ENCODE measurements at places on chromosomes 12 and 14.

- DNase-seq, result no peak
Measured at GRCh38 chr14:21534576-21534975, 8.4 kb upstream of the SALL2 start.

DNA sequence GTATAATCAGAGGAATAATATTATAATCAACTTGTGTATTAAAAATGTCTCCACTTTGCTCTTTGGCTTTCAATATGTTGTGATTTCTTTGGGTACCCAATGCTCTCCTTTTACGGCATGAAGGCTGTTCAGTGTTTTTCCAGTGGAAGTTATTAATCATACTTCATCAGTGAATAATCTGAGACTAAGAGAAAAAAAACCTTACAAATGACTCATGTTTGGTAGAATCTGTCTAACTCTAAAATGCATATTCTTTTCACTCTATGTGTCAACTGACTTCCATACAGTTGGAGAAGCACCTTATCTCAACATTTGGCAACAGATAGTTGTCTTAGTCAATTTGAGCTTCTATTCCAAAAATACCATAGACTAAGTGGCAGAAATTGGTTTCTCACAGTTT, 82.2 kb downstream of the PTPRO start:
- DNase-seq, result no peak

- no peak for DNase-seq
Measured at GRCh38 chr14:61753631-61754030, 8.6 kb upstream of the SNAPC1 start.

DNA sequence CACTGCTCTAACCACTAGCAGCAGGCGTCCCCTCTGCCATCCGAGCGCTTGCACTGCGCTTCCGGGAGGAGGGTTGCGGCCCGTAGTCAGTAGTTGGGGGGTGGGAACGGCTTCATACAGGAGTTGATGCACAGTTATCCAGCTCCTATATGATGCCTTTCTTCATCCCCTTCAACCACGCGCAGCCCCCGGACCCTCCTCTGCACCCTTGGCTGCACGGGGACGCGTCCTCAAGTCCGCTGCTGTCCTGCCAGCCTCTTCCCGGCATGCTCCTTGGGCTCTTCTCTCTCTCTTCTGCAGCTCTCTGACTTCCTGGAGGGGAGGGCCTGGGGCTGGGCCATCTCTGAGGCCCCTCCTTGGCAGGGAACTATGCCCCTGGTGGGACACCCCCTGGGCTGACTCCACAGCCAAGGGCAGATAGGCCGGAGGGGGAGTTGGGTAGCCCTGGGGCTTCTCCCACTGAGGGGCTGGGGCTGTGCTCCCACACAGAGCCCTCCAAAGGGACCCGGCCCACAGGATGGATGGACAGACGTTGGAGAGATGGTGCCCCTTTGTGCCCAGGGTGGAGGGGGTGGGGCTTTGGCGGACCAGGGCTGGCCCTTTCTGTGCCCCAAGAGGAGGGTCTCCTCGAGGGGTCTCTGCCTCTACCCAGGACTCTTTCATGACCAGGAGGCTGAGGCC, 29.0 kb downstream of the RTL1 start:
- DNase-seq, result no peak

DNA sequence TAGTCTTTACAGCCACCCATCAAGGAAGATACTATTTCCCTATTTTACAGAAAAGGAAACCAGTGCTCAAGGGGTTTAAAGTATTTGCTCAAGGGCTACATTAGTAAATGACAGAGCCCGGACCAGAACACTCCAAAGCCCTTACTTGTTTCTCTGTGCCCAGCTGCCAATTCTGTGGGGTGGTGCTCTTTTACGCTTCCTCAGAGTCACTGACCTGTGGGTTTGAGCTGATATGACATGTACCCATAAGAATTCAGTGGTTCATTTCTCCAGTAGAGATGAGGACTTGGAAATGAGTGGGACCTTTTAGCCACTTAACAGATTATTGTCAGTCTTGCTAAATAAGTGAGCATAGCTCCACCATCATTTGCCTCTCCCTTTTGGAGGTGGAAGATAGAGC, 37.4 kb upstream of the NKX2-8 start:
- DNase-seq, result no peak

GRCh38 chr12:9634177-9634803, 26.6 kb upstream of the KLRB1 start:
- peak; percentile 83 for DNase-seq

- DNase-seq, result no peak
Measured at GRCh38 chr12:29521951-29522350, 24.5 kb upstream of the OVCH1 start.

GRCh38 chr12:92639017-92639416, 63.8 kb upstream of the PLEKHG7 start:
- DNase-seq, result no peak

DNA sequence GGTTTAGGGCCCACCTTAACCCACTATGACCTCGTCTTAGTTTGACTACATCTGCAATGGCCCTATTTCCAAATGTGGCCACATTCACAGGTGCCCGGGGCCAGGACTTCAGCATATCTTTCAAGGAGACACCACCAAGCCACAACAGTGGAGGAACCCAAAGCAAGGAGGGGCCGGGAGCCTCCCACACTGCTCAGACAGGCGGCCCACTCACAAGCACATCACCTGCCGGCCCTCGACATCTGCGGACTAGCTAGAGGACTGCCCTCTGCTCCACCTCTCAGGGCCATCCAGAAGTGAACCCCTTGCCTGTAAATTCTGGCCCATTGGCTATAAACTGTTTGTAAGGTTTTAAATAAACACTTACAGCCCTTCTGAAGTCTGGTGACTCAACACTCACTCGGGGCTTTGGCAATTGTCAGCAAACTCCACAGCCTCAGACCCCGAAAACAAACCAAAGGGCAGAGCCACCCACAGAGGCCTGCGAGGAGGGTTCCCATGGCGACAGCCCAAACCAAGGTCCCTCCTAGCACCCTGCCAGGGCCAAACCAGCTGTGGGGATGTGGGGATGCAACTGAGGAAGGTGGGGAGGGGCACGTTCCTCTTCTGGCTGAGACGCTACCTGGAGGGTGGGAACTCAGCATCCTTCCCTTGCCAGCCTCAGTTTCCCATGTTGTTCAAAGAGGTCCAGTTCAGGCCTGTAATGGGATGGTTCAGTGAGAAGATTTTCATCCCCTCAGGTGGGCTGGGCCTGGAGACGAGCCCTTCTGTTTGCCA, 95.8 kb downstream of the DICER1 start:
- no peak for DNase-seq

GRCh38 chr12:13162904-13163303, 33.6 kb upstream of the EMP1 start:
- no peak for DNase-seq

DNA sequence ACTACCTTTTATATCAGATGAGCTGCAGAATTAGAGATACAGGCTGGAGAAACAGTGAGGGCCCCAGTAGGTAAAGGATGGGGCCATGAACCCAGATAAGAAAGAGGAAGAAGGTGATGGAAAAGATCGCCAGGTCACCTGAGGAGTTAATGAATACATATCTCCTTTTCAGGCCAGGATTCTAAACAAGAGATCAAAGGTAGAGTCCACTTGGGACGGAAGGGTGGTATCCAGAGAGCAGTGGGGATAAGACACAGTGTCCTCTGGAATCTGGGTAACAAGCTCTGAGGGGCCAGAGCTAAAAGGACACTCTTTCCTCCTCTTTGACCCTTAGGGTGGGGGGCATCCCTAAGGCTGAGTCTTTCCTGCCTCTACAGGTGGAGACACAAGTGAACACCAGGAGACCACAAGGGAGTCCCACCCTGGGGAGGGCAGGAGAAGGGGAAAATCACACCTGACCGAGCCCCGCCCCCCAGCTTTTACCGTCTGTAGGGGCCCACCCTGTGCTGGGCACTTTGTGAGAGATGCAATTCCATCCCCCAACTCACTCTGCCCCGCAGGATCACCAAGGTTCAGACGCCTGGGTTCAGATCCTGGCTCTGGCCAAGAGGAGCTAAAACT, 27.3 kb downstream of the SERPINA1 start:
- DNase-seq, result no peak

DNA sequence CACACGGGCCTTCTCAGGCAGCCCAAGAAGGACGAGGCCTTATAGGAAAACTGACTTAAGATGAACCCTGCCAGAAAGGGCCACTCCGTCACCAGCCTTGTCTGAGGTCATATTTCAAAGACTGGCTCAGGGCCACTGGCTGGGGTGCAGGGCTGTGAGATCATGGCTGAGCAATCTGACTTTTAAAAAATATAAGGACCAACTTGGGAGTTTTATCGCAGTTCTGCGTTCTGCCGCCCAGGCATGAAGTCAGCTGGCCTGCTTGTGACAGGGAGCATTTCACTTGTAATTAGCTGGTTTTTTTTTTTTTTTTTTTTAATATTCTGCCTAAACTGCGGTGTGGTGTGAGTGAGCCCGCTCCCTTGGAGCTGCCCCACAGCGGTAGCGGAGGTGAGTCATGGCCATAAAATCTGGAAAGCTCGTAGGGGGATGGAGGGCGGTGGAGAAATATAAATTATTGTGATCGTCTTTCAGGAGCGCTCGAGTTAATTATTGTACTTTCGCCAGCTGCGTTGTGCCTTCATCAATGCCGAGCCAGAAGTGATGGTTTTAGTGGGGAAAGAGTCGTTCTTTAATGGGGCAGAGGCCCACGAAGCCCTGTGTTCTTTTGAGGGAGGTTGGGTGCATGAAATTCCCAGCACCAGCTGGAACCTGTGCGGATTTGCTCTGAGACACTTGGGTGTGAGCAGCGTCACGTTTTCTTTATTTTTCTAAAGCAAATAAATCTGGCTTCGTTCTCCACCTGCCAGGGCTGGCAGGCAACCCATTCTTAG, 231.9 kb downstream of the C12orf75 start:
- DNase-seq, result no peak

DNA sequence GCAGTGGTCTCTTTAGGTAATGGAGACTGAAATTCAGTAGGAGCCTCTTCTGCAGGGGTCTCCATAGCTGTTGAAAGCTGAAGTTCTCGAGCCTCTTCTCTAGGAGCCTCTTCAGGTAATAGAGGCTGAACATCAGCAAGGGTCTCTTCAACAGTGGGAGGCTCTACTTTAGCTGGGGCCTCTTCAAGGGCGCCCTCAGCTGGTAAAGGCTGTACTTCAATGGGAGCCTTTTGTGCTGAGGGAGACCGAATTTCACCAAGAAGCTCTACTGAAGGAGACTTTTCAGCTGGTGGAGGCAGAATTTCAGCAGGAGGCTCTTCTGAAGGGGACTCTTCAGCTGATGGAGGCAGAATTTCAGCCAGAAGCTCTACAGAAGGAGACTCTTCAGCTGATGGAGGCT, 1.5 kb downstream of the FSCB start:
- no peak for DNase-seq

DNA sequence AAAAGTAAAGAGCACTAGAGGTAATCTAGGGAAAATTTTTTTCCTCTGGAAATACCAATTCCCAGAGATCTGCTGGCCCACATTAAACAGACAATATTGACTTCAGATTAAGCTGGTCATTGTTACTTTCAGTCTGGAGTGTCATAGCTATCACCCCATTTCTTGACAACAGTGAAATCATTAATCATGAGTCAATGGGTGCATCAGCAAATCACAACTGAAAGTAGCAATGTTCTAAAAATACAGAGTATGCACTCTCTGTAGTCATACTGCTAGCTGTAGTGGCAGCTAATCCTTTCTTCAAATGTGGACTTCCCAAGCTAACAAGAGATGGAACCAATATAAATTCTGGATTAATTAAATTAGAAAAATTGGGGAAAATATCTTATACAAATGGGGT, 129.9 kb downstream of the CPNE8 start:
- DNase-seq, result no peak

- DNase-seq, result no peak
Measured at GRCh38 chr14:78292003-78292402, 121.8 kb downstream of the NRXN3 start.

GRCh38 chr14:99604766-99605298, 825 bp upstream of the CCDC85C start:
- DNase-seq, result peak; percentile 77

- DNase-seq, result no peak
Measured at GRCh38 chr12:117120787-117121186, 21.6 kb upstream of the TESC start.

DNA sequence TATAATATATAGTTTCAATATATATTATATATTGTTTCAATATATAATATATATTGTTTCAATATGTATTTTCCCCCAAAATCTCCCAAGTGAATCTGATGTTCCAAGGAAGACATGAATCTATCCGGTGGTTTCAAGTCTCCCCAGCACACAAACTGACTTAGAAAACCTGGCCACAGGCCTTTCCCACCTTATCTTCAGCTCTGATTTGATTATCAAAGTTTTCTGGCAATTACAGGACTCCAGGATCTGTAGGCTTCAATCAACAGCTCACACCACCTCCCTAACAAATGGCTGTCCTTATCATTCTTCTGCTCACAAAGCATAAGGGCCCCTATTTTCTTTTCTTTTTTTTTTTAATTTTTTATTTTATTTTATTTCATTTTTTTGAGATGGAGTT, 22.7 kb upstream of the SPTSSA start:
- DNase-seq, result no peak

DNA sequence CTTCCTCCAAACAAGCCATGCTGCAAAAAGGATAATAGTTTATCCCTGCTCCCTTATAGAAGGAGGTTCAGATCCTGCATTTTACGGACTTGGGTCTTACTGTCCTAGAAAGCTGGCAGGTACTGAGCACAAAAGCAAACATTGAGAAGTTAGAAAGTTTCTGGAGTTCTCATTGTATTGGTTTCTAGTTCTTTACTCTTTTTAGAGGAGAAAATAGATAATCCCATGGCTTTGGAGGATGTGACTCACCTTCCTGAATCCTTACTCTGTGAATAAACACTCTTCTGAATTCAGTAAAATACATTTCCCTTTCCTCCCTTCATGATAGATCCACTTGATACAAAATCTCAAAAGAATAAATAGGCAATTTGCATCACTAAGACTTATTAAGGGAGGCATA, 188.9 kb downstream of the NPAS3 start:
- no peak for DNase-seq

- DNase-seq, result no peak
Measured at GRCh38 chr14:61861320-61861865, 99.2 kb downstream of the SNAPC1 start.

GRCh38 chr12:45774508-45775162, 45.1 kb downstream of the ARID2 start:
- no peak for DNase-seq

DNA sequence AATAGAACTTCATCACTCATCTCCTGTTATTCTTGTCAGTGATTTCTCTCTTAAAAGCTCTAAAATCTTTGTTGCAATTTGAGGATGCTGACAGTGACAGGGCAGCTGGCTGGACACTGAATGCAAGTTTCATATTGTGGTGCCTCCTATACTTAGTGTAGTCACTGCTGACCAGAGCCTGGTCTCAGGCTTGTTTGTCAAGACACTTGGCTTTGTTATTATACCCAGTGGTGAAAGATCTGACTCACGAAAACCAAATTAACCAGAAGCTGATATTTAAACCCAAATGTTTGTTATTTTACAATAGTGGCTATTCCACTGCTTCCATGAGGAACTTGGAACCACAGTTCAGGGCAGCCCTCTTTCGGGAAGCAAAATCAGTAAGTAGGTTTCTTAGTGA, 42.8 kb downstream of the RPGRIP1 start:
- no peak for DNase-seq

GRCh38 chr12:77980782-77981181, 150.1 kb downstream of the NAV3 start:
- DNase-seq, result no peak

Measured in stimulated activated effector memory CD8-positive, alpha-beta T cell treated with anti-CD3 and anti-CD28 coated beads, Interleukin-12 subunit alpha, Interleukin-12 subunit beta, amount 100 ng/mL, for 72 hours (primary cell).